ENCODE measurements at places on chromosomes 12 and 14.

GRCh38 chr14:101472518-101472849, 88.8 kb upstream of the DIO3 start:
- DNase-seq, result no peak

DNA sequence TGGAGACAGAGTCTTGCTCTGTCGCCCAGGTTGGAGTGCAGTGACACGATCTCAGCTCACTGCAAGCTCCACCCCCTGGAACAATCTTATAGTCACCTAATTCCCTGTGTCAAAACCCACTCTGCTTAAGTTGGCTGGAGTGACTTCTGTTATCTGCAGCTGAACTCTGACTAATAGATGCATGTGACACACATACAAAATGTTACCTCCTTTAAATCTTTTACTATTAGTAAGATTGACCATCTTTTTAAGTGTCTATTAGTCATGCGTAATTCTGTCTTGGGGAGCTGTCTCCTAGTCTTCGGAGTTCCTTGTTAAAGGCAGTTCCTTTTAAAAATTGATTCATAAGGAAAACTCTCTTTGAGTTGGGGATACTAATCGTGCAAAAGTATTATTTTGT, 7.4 kb downstream of the IFI27L1 start:
- DNase-seq, result no peak

- no peak for DNase-seq
These were observed 3.6 kb upstream of the NINJ2 start for GRCh38 chr12:666766-667308.

DNA sequence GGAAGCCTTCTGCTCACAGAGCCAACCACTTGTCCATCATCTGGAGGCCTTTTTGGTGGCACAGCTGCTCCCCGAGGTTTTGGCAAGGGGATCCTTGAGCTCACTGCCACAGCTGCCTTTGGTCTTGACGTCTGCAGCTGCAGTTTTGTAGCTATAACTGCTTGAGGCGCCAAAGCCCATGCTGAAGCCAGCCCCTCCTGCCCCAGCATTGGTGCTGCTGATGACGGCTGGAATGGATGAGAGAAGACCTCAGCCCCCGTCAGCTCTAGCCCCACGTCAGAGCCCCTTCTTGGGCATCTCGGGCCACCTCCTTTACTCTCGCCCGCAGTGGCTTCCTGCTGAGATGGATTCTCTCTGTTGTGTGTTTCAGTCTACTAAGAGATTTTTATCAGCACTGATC, 12.3 kb upstream of the KRT74 start:
- no peak for DNase-seq

DNA sequence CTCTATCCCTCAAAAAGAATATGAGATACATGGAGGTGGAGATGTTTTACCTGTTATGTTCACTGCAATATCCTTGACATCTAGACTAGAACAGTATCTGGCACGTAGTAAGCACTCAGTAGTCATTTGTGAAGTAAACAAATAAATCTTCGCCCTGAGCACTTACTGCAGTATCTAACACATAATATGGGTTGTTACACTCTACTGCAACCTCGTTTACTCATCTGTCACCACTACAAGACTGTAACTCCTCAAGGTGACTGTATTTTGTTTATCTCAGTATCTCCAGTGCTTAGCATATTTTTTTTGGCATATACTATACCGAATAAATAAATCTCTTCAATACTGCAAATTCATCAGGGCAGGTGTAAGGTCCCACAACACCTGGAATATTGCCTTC, 66.1 kb downstream of the WASHC3 start:
- DNase-seq, result no peak

DNA sequence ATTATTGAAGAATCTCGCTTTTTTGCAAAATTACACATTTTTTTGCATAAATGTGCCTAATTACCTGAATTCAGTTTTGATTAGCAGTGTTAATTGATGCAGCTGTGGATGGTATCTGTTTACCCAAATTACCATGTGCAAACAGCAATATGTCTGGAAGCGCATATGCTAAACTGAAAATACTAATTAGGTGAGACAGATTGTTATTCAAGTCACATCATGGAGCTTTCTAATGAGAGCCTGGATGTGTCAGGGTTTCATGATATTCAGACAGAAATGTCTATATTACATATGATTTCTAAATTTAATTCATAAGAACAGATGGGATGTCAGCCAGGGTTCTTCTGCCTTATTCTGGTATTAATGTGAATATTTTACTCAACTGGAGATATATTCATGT, 74.9 kb downstream of the RMST start:
- no peak for DNase-seq
